ENCODE measurements at places on chromosomes 2 and 18.

DNA sequence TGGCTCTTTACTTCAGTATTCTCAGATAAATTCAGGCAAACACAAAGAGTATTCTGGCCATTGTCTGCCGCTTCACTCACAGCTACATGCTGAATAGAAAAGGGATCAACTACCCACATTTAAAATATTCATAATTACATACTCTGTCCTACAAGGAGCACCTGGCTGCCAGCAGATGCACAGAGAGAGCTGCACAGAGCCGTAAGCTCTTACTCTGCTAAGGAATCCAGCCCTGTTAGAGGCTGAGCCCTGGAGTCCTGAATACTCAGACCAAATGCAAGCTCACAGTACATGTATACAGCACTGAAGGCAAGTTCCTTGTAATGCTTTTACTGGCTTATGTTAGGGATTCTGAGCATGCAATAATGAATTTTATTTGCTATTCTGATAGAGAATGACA, 80.3 kb downstream of the FTCDNL1 start:
- DNase-seq = no peak

- DNase-seq = no peak
Observed at GRCh38 chr2:74327627-74328026, 15.6 kb downstream of the SLC4A5 start.

GRCh38 chr2:23456881-23457760, 72.1 kb downstream of the KLHL29 start:
- DNase-seq = no peak

GRCh38 chr2:184875911-184876310, 277.6 kb downstream of the ZNF804A start:
- no peak for DNase-seq

GRCh38 chr2:162731917-162732804, 106.4 kb downstream of the KCNH7 start:
- no peak for DNase-seq

DNA sequence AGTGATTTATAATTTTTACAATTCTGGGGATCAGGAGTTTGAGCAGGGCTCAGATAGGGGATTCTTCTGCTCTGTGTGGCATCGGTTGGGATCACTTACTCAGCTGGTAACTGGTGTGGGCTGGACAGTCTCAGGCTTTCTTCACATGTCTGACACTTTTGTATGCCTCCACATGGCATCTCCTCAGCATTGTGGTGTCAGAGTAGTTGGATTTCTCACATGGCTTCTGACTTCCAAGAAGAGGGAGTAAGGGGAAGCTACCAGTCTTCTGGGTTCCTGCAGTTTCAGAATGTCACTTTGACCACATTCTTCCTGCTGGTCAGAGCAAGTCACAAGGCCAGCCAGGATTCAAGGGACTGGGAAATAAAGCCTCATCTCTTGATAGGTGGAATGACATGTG, 55.6 kb downstream of the NCOA1 start:
- no peak for DNase-seq

- DNase-seq = no peak
Observed at GRCh38 chr18:54964741-54965140, 5.5 kb upstream of the CCDC68 start.

DNA sequence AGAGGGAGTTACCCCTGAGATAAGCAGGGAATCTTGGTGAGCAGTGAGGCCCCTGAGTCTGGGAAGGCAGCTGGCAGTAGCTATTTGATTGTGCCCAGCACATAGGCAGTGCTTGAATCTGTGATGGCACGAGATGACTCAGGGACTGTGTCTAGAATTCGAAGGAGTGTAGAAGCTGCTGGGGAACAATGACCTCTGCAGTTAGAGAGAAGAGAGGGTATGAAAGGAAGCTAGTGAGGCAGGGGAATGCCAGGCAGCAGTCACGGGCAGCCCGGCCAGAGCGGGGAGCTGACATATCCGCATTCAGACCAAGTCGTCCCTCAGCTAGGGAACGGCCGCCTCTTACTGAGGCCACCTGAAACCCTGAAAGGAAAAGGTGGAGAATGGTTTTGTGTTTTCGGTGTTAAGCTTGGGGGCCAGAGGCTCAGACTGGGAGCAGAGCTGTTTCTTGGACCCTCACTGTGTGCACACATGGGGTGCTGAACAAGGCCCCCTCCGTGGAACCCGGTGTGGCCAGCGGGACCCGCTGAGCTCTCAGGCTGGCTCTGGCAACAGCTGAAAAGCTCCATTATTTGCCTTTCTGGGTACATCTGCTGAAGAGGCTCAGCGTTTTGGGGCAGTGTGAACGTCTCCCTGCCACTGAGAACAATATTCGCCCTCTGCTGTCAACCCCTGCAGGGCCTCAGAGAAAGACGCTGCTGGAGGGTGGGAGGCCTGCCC, 32.9 kb downstream of the ARHGEF4 start:
- DNase-seq = no peak

DNA sequence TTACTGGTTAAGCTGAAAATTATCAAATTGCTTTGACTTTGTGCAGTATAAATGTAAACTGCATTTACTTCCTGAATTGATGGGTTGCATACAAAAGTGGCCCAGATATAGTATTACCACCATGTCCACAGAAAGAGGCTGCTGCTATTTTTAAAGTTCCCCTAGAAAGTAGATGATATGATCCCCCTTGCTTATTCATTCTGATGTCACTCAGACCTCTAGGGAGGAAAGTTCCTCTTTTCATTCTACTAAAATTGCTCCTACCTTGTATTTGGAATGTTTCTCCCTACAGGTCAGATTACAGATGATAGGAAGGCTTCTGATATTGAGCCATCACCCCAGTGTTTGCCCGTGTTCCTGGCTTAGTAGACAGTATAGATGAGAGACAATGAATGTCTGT, 247.6 kb upstream of the TNP1 start:
- DNase-seq = no peak

DNA sequence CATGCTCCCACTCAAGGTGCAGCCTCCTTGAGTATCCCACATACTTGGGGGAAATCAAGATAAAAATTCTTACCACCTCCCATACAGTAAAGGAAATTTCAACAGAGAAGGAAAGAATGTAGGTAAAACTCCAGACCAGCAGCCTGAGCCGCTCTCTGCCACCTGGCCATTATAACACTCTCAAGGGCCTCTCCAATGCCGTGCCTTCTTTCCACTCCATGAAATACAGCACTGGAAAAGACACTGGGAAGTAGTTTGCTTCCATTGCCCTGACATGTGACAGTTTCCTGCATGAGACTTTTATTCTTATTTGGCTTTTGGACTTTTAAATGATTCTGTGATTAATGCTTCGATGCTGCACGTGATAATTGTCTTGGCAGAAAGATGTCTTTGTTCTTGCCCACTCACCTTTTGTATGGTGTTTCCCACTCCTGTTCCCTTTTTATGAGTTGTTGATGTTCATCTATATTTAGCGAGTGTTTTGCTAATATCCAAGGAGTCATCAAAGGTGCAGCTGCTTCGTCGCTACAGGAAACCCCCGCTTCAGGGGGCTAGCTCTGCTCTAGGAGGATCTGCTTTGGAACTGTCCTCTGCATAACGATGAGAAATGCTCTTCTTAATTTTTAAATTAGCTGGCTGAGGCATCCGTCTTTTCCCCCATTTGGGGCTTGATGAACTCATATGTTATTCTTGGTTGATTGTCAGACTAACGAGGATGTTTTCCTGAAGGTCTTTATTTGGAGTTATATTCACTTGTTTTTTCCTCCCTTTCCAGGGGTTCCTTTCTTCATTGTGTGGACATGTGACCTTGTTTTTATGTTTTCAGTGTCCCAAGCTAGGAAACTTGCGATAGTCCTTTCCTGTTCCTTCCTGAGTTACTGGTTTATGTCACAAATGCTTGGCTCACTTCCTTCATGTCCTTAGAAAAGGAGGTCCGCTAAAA, 179.4 kb downstream of the TXNL1 start:
- no peak for DNase-seq

GRCh38 chr2:174632841-174633622, 35.4 kb upstream of the WIPF1 start:
- no peak for DNase-seq

GRCh38 chr2:96267159-96267971, 1.3 kb downstream of the CIAO1 start:
- DNase-seq = peak; percentile 22

GRCh38 chr2:219969508-219969907, 342.1 kb downstream of the SLC4A3 start:
- no peak for DNase-seq

GRCh38 chr2:28234807-28235206, 157.9 kb upstream of the FOSL2 start:
- DNase-seq = no peak

DNA sequence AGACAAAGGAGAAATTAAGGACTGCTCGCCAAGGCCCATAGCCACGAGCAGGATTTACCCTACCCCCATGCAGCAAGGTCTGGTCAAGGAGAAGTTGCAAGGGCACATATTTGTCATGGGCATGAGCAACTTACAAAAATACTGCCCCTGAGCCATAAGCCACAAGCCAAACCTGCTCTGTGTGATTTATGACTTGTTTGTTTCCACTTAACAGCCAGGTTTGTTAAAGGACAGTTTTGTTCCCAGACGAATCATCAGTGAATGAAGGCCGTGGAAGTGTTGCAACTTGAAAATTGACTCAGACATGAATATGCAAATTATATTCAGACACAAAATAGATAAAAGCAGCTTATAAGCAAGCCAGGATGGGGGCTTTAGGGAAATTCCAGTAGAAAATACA, 31.3 kb upstream of the EVA1A start:
- no peak for DNase-seq

DNA sequence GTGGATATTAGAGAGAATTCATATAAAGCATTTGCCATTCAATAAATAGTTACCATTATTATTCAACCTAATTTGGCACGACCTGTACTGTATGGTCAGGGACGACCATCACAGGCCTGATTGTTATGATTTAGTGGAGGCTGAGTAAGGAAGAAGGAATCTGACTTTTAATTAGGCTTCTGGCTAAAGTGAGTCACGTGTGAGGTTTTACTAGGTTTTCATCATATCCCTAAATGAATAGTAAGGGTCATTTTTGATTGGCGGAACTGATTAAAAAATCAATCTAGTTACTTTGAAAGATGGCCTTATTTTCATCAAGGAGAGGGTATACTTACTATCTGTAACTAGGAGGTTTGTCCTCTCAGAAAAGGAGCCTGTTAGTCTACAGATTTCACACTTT, 143.4 kb downstream of the ADCYAP1 start:
- no peak for DNase-seq

DNA sequence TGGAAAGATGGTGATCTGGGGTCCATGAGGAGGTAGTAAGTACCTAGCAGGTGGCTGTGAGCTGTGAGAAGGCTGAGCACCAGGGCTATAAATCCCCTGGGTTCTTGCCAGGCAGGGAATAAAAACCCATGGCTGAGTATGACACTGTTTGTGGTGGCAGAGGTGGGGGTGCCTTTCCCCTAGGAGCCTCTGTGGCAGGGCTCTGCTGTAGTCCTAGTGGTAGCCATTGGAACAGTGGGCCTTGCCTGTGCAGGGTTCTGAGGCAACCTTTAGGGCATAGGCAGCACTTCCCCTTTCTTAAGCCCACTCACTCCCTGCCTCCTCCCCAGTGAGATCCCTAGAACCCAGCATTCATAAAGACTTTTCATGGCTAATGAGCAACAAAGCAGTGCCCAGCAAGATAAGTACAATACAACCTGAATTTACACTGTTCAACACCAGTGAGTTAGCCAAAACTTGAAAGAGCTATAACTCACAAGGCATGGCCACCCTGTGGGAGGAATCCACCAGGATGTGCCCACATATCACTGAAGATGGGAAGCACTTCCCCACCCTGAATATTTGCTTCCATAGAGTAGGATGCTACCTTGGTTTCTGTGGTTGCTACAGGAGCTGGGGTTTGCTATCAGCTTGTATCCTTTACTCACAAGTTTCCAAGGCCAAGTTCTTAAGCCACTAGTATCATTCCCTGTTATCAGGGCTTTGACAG, 100.9 kb upstream of the NEUROD1 start:
- no peak for DNase-seq

GRCh38 chr18:4455113-4455811, at the start of gene DLGAP1:
DLGAP1 (minus strand) TSS chr18:4455307.
- DNase-seq = no peak

DNA sequence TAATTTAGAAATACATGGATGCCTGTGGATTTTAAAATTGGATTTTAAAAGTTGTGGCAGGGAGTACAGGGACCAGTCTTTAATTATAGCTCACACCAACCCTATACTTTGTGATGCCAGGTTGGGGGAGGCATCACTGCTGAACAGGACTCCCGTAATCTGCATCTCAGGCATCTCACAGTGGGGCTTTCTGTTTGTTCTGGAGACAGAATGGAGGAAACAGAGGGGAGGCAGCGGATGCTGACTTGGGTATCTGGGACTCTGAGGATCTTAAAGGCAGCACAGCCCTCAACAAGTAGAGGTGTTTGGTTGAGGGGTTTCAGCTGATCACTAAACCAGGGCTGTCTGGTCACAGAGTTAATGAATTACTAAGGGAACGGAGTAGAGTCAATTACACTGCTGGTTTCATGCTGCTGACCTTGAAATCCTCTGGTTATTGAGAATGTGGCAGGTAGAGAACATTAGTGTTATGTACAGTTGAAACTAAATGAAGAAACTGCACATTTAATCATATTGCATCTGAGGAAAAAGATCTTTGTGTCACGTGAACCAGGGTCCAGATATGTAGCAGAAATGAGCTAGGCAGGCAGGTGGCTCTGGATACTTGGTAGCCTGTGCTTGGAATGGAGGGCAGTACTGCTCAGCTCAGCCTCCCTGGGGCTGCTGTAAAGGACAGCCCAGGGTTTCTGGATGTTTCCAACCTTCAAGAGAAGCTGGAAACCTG, 40.3 kb downstream of the FHOD3 start:
- no peak for DNase-seq

- no peak for DNase-seq
Observed at GRCh38 chr2:147086715-147087114, 758.1 kb upstream of the ACVR2A start.

- no peak for DNase-seq
Observed at GRCh38 chr2:198232281-198232680, 427.9 kb downstream of the PLCL1 start.

DNA sequence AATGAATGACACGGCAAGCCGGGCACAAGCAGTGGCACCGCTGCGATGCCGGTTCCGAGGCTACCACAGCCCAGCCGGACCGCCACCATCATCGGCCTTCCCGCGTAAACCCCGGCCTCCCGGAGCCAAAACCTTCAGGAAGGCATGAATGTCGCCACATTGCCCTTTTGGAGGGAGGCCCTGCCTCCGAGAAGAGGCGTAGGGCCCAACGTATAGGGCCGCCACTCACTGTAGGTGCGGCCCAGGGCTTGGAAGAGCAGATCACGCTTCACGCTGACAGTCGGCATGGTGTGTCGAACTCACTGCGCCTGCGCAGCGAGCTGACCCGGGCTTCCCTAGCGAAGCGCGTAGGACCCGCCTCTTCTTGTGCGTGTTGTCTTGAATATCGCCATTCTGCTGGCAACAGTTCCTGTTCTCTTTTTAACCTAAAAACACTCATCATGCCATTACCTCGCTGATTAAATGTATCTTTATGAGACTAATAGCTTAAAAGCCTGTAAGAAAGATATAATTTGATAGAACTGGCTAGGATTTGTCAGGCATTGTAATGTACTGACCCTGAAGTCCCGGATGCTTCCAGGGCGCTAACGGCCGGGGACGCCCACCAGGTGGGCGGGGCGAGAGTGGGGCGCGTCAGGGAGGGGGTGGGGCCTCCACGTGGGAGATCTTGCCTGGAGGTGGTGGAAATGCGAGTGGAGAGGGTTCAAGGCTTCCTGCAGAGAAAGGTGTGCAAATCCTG, at the start of gene FARSB:
Gene FARSB, minus strand, starts transcription at position 306 of the 739 bp plus-strand sequence. Its CDS starts 19 bp downstream, at position 287.
- peak; percentile 93 for DNase-seq

Data from activated CD4-positive, alpha-beta T cell treated with anti-CD3 and anti-CD28 coated beads for 4 hours (primary cell).